Amniotic stem cell (primary cell): ENCODE measurements at places on chromosomes 4 and X.

DNA sequence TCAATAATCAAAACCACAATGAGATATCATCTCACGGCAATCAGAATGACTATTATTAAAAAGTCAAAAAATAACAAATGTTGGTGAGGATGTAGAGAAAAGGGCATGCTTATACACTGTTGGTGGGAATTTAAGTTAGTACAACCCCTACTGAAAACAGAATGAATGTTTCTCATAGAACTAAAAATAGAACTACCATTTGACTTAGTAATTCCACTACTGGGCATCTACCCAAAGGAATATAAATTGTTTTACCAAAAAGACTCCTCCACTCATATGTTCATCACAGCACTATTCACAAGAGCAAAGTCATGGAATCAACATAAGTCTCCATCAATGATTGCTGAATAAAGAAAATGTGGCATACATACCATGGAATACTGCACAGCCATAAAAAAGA is 278.1 kb upstream of the ARSJ start:
- DNase-seq: no peak

- no peak for DNase-seq
Observed at GRCh38 chr4:156516698-156517097, 454.9 kb downstream of the PDGFC start.

DNA sequence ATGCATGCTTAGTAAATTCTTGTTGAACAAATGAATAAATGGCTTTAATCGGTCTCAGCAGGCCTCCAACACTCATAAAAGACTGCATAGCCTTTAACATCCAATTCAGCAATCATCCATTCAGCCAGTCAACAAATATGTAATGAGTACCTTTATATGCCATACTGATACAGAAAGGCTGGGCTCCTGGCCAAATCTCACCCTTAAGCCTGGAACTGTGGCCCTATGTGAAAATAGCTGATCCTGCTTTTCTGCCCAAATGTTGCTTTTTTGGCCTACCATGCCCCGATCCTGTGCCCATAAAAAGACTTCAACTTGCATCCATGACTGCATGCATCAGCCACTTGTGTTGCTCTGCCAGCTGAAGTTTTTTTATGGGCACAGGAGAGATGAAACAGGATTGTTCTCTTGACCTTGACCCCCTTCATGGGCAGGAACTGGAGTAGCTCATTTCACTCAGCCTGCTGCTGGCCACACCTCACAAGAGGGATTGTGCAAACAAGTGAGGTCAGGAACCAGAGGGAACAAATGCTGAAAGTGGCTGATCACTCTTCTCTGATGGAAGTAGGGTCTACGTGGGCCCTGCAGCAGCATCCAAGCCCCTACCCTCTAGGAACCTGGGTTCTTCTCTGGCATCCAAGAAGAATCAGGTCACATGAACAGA is 75.6 kb downstream of the NPY1R start:
- no peak for DNase-seq

GRCh38 chrX:74187211-74187610 is 116.8 kb upstream of the ZCCHC13 start:
- DNase-seq: no peak

- no peak for DNase-seq
Observed at GRCh38 chrX:50606300-50606950, 135.8 kb upstream of the DGKK start.

GRCh38 chrX:34072906-34073305 is 59.2 kb downstream of the FAM47A start:
- no peak for DNase-seq
